ENCODE measurements at places on chromosomes 12 and 14.

DNA sequence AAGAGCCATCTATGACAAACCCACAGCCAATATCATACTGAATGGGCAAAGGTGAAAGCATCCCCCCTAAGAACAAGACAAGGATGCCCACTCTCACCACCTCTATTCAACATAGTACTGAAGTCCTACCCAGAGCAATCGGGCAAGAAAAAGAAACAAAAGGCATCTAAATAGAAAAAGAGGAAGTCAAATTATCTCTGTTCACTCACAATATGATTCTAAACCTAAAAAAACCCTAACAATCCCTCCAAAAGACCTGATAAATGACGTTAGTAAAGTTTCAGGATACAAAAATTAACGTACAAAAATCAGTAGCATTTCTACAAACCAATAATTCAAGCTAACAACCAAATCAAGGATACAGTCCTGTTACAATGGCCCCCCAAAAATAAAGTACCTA lies 26.9 kb downstream of the MDM1 start:
- no peak for DNase-seq

- DNase-seq: no peak
These were observed 35.8 kb downstream of the BCAT1 start for GRCh38 chr12:24913130-24913529.

- DNase-seq: no peak
These were observed 34.2 kb downstream of the ABCC9 start for GRCh38 chr12:21906919-21907493.

DNA sequence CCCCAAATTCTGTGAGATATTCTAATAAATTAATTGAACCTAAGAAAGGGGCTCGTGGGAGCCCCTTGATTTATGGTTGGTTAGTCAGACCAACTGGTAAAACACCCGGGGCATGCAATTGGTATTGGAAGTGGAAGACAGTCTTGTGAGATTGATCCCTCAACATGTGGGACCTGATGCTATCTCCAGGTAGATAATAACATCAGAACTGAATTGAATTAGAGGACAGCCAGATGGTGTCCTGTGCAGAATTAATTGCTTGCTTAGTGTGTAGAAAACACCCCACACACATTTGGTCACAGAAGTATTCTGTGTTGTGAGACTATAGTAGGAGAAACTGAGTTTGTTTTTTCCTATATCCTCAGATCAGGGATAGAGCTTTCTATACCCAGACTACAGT lies 22.0 kb downstream of the PYROXD1 start:
- DNase-seq: no peak

DNA sequence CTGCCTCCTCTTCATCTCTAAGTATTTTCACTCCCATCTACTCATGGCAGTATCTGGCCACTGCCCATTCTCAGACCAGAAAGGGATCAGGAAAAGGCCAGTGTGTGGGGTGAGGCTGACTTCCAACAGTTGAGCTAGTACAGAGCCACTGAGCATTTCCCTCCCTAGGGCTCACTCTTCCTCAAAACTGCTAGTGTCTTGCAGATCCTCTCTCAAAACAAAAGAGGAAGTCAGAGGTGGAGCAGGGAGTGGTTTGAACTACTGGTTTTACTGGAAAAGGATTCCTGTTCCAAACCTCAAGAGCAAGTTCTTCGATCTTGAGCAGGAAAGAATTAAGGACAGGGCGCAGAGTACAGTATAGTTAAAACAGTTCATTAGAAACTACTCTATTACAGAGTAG lies 11.7 kb upstream of the RNASE10 start:
- DNase-seq: no peak

DNA sequence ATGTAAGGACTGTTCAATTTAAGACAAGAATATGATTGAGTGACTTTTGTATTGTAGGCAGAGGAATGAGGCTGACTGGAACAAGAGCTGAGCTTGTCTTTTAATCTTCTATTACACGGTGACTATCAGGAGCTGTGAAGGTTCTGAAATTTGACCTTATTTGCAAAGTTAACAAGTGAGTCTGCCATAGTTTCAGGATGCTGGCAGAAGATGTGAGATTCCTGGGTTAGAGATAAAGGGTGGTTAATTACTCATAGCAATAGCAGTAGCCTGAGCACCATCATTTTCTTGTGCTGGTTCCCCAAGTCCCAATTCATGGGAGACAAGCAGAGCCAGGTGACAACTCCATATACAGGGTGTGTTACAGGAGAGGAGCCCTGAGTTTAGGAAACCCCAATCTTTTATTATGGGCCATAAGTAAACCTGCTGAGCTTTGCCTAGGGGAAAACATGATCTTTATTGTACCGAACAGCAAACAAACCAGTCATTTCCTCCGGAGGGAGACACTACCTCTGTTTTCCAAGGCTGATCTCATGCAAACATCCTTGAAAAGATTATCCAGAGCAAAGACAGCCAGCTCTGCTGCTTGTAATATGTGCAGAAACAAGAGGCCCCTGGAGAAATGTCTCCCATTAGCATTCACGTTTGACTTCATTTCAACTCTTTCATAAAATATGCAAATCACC lies 51.7 kb upstream of the DDX11 start:
- no peak for DNase-seq

- DNase-seq: peak; percentile 97
These were observed 25.9 kb upstream of the GTF2A1 start for GRCh38 chr14:81246461-81247270.

DNA sequence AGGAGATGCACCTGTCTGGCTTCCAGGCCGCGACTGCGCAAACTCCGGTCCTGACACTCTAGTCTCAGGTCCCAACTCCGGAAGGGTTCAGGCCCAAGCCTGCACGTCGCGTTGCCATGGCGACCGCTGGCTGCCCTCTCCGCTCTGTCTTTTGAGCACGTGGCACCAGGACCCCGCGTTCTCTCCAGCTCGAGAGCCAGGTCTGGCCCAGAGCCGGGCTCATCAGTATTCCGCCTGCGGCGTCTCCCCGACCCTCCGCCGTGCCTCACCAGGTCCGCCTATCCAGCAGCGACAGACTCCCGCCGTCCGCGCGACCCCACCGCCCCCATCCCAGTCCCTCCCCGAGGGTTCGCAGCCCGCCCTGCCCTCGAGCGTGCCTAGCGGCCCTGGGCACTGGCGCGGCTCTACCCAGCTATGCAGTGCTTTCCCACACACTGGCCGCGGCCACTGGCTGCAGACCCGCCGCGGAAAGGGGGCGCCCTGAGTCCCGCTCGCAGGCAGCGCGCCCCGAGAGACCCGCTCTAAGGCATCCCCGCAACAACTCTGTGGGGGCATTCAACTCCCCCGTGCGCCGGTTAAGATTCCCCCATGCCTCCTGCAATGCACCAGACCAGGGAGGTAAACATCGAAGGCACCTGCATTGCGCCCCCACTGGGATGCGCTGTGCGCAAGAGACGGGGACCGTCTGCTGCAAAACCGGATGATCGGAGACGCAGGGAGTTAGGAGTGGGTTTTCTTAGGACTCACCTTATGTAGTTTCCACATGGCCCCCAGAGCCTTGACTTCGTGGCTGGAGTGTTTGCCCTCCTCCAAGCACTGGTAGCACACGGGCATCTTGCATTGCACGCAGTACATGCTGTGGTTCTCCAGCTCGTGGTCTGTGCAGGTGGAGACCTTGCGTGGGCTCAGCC lies 1.3 kb downstream of the TRIM9 start:
- DNase-seq: peak; percentile 19

DNA sequence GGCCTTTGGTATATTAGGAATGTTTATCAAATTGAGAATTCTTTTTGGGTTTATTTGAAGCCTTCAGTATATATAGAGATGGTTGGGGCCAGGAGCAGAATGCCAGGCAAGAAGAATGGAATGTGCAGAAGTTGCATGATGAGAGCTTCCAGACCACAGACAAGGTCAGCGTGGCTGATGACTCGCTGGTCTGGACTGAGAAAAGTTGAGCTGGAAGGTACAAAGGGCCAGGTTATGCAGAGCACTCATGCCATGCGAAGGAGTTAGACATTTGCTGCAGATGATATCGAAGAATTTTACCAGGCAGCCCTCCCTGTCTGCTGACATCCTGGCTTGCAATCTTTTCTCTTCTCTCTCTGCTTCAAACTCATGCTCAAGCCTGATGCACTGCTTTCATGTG lies 196.2 kb upstream of the ARHGAP5 start:
- no peak for DNase-seq

GRCh38 chr12:6782850-6783566 lies 6.3 kb upstream of the CD4 start:
- DNase-seq: peak; percentile 86

- DNase-seq: no peak
These were observed 50.3 kb downstream of the CCNK start for GRCh38 chr14:99531251-99532096.

DNA sequence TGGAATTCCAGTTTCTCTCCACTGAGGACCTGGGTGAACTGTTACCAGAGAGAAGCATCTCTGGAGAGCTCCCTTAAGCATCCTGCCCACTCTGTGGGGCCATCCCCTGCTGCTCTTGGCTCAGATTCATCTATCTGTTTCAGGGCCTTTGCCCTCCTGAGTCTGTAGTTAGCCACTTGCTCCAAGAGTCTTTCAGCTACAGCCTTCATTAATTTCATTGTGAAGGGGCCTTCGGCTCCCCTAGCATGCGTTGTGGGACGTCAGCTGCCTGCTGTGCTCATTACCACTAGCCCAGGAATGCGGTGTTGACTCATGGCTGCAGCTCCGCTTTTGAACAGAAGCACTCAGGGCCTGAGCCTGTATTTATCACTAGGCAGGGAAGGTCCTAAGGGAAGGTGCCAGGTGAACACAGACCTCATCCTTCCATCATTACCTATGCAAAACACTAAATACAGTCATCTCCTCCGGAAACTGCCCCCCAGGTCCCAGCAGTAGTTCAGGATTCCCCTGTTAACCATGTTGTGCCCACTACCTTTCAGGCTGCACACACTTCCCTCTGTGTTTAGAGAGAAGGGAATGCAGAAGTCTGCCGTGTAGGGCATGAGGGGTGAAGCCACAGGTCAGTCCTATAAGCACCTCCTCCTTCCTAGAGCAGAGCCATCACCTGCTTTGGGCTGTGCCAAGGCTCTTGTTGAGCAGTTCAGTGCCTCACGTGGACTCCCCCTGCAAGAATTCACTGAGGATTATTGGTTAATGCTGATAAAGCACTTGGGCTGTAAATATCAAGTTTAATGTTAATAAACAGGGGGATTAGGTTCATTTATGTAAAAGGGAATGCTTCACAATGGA lies 191.4 kb downstream of the CACNA1C start:
- no peak for DNase-seq

DNA sequence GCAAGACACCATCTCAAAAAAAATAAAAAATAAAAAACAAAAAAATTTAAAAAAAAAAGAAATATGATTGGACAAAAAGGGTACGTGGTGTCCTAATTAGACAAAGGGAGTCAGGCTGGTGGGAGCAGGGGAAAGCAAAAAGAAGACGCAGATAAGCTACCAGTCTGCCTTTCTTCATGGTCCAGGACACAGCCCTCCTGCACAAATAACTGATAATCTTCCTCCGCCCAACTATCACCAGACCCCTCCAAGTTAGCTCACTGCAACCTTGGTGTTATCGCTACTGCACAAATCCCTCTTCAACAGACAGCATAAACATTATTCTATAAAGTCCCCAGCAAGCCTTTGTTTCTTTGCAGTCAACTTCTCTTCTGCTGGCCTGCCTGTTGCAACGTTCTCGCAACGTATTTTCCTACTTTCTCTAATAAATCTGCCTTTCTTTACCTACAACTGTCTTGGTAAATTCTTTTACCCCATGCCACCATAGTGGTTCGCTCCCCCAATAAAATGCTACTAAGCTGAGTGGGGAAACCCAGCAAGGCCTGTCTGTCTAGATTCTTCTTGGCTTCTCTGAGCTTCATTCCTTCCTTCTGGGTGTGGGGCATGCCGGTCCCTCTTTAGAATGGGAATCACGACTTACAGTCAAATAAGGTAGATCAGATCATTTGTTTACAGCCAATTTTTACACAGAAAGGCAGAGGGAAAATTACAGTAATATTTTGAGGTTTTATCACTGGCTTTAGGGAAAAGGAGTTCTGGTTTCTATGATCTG lies 14.6 kb upstream of the DNAL1 start:
- DNase-seq: no peak

- DNase-seq: peak; percentile 91
These were observed 21.3 kb upstream of the CD27 start for GRCh38 chr12:6423267-6424007.

GRCh38 chr14:36340276-36340890 lies 19.9 kb upstream of the MBIP start:
- no peak for DNase-seq

DNA sequence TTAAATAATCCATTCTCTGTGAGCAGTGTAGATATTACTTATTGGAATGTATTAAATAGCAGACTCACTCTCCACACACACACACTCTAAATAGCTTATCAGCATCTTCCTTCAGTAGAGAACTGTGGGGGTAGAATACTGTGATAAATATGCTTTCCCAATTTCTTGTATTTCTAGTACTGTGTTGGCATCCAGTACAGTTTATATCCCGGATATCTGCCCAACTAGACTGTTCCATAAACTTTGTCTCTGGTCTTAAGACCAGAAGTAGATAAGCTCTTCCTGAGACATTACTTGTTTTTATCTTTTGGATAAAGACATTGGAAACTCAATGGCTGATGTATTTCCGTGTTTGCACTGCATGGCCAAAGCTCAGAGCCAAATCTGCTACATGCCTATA lies 136.2 kb upstream of the PDZRN4 start:
- DNase-seq: no peak

DNA sequence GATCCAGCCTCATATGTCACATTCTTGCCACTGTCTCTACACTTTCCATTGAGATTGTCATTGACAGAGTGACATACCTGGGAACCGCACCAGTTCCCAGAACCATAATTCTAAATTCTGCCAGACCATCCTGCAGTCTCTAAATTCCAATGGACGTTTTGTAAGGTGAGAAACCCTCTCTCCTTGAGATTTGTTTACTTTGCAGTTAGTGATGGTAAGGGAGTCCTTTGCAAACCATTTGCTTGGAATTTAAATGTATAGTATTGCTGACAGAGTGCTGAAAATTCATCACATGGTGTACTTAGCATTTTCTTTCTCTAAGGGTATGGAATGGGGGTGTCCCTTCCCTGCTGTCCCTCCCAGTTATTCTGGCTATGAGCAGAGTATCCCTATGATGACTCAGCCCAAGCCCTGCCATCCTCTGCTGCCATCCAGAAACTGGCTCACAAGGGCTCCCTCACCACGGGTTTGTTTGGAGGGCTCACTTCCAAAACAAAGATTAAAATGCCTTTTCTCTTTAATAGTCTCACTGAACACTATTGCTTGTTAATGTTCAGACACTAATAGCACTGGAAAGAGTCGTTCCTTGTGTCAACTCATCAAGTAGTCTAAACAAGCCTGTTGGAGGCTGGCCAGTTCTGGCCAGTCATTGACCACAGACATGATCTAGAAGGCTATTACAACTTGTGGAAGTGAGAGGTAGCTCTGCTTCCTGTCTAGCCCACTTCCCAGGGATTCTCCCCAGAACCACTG lies 129.0 kb upstream of the HMGA2 start:
- DNase-seq: no peak
